ENCODE measurements at places on chromosomes 7 and 10.

- DNase-seq = no peak
Observed at GRCh38 chr10:122853665-122854313, 8.1 kb upstream of the CUZD1 start.

DNA sequence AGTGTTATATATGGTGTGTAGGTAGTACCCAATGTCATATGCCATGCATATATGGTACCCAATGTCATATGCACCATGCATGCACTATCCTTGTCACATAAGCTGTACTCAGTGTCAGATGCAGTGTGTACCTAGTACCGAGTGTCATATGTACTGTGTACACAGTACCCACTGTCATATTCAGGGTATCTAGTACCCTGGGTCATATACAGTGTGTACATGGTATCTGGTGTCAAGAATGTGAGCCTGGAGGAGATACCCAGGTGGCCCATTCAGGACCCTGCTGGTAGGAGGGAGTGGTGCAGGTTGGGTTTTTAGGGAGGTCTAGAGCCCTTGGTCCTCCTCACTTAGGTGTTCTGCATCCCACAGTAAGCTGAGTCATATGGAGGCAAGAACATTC lies 1.8 kb downstream of the ZMYND11 start:
- peak; percentile 78 for DNase-seq

DNA sequence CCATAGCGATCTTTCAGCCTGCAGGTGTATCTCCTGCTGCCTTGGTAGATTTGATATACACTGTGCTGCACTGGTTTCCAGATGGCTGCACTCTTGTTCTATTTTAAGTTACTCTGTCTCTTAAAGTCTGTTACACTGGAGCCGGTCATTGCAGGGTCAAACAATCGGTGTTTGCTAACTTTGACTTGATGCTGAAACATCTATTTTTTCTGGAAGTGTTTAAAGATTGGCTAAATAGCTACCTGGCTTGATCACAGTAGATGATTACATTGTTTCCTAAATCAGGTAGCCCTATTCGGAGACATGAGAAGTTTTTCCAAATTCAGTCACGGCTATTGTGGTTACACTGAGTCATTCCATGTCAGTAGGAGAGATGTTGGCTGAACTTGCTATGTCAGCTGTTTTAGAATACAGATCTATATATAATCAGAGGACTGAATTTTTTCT lies 574.8 kb downstream of the ETV1 start:
- DNase-seq = peak; percentile 91

- DNase-seq = peak; percentile 85
Observed at GRCh38 chr10:13340626-13341376, 7.3 kb downstream of the SEPHS1 start.
